ENCODE measurements at places on chromosomes 6 and 20.
A peak's percentile ranks its signal among the peaks of the same experiment; 100 is the strongest.

- DNase-seq, result no peak
Observed at GRCh38 chr6:125252891-125253290, 48.9 kb downstream of the HDDC2 start.

DNA sequence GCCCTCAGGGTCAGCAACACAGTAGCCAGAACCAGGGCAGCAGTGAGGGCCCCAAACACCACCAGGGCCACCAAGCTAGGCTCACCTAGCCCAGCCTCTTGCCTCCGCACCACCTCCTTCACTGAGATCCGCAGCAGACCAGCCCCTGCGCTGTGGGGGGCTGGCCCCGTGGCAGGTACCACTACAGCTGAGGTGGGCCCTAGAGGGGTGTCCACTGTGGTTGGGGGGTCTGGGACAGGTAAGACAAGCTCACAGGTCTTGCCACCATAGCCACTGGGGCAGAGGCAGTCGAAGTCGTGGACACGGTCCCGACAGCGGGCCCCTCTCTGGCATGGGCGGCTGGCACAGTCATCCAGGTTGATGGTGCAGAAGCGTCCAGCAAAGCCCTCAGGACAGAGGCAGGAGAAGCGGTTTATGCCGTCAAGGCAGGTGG lies 4.6 kb downstream of the DLK2 start:
- no peak for DNase-seq

- DNase-seq, result no peak
Observed at GRCh38 chr20:38199501-38200390, 34.7 kb upstream of the TGM2 start.

DNA sequence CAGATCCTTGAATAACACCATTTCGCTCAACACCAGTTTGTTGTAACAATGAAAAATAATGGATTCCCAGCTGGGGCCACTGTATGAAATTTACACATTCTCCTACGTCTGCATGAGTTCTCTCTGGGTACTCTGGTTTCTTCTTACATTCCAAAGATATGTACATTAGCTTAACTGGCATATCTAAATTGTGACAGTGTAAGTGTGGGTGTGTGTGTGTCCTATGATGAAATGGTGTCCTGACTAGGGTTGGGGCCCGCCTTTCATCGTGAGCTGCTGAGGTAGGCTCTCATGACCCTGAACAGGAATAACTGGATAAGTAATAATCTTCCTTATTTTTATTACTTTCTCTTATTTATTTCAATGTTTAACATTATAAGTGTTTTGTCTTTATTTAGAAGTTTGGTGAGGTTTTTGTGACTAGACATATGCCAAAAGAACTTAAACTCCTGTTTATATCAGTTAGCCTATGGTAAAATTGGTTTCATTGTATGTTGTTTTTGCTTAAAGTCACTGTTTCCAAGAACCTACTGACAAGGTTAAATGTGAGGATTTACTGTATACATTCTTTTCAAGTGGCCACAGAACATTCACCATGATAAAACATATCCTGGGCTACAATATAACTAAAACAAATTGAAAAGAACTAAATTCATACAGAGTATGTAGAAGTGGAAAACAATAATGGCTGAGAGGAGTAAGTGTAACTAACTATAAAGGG lies 42.4 kb downstream of the RBL1 start:
- peak; percentile 61 for DNase-seq

- no peak for DNase-seq
Observed at GRCh38 chr20:60473211-60473610, 515.0 kb downstream of the CDH26 start.

DNA sequence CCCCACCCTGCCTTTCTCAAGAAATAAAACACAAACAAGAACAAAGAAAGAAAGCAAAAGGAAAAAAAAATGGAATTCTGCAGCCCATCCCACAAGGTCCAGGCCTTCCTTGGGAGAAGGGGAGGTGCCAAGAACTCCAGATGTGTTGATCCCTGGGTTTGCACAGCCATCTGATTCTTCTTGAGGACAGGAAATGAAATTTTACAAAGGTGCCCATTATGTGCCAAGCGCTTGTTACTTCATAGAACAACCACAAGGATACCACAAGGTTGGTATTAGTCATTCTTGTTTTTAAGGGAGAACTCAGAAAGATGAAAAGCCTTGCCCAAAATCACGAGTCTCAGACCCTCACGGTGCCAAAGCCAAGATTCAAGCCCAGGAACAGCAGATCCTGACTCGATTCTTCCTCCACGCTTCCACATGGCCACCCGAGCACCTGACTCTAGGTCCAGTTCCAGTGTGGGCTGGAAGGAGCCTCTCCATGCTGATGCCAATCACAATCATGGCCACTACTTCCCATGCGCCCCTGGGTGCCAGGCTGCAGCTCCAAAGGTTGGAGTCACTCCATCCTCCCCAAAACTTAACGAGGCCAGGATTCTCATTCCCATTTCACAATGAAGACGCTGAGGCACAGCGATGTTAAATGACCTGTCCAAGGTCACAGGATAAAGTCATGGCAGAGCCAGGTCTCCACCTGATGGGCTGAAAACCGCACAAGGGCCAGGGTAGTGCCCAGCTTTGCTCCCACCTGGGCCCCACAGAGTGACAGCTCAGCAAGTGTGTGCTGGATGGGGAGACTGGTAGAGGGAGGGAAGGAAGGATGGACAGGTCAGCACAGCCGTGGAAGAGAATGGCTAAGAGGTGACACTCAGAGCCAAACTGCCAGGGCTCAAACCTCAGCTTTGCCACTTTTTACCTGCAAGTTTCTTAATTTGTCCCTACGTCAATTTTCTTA lies 66.7 kb upstream of the TOP1 start:
- DNase-seq, result no peak

- peak; percentile 88 for DNase-seq
Observed at GRCh38 chr20:45347936-45348778, at the start of gene SDC4. Gene SDC4 (minus strand): TSS chr20:45348424. CDS start chr20:45348384, 40 bp downstream.

- DNase-seq, result no peak
Observed at GRCh38 chr6:168165373-168165772, 86.4 kb upstream of the FRMD1 start.

DNA sequence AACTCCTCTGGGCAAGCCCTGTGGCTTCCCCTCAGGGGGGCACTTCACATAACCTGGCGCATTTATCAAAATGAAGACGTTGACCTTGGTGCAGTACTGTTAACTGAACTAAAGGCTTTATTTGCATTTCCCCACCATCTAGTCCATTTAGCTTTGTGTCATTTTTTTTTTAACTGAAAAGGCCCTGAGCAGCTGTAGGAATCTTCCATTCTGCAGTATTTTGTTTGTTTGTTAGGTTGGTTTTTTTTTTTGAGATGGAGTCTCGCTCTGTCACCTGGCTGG lies 10.7 kb downstream of the TMEM181 start:
- DNase-seq, result no peak

Measured in adipocyte (in vitro differentiated cells).